ENCODE measurements at places on chromosomes 13 and 19. TPM values are rescaled to one million over a fixed set of nuclear protein-coding genes. Genes with fewer than 3 reads are reported as not detected.

HTR2A gene
- 0.87 TPM for total RNA-seq

ZSCAN4 gene
- total RNA-seq = not detected

RGCC gene
- 19.3 TPM for total RNA-seq

DLL3 gene
- not detected for total RNA-seq

DNA sequence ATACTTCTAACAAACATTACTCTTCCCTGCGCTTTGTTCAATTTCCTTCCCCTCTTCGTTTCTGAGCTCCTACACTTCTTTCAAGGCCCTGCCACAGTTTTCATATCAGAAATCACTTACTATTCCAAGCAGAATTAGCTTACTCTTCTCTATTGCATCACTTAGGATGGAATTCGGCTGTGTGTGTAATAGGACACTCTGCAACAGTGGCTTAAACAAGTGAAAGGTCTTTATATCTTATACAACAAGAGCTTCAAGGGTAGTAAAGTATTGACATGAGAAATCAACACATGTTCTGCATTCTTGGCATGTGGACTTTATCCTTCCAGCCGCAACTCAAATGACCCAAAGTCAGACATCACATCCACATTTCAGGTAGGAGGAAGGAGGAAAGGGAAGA is 279.6 kb downstream of the PCDH20 start:
- peak; percentile 13 for DNase-seq

DNA sequence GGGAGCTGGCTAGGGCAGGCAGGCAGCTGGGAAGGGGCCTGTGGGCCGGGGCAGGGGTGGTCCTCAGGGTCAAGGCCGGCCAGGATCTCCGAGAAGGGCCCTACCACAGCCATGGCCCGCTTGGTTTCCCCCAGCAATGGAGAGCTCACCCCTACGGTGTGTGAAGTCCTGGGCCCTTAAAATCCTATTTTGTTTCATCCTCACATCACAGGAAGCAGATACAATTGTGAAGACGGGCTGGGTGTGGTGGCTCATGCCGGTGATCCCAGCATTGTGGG is 8.7 kb downstream of the RNU6-9 start:
- DNase-seq = no peak

- DNase-seq = no peak
These were observed 32.5 kb downstream of the ZNF566 start for GRCh38 chr19:36456831-36457230.

DNA sequence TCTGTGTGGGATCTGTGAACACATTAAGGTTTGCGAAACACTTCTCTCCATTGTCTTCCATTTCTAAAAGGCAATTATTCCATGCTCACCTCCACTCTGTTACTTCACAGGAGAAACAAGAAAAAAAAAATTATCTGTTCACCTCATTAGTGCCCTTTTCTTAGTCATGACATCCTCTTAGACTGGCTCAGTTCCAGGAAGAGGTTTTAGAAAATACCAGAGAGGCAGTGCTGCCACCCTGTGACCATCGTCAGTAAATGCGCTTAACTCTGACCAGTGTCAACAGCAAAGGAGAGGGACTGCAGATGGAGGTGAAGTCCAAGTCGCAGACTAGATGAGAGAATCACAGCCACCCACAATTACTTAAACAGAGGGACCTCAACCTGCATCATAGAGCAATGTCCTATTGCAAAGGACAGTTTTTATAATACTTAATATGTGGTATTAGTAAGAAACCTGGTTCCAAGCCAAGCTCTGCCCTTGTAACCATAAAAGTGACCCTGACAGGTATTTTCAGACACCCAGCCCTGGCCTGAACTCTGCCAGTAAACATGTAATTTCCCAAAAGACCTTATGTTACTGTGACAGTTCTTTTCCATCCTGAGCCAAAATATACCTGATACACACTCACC is 19.4 kb downstream of the CEACAM21 start:
- DNase-seq = peak; percentile 53

- DNase-seq = no peak
These were observed 504.2 kb downstream of the GPC6 start for GRCh38 chr13:93730780-93731179.
